NCI-H2081 (cell line): ENCODE measurements at places on chromosomes 6 and 20.

GRCh38 chr20:62694106-62694505, 14.5 kb upstream of the NTSR1 start:
- no peak for DNase-seq

GRCh38 chr6:57069920-57070331, 20.1 kb upstream of the ZNF451 start:
- no peak for DNase-seq

DNA sequence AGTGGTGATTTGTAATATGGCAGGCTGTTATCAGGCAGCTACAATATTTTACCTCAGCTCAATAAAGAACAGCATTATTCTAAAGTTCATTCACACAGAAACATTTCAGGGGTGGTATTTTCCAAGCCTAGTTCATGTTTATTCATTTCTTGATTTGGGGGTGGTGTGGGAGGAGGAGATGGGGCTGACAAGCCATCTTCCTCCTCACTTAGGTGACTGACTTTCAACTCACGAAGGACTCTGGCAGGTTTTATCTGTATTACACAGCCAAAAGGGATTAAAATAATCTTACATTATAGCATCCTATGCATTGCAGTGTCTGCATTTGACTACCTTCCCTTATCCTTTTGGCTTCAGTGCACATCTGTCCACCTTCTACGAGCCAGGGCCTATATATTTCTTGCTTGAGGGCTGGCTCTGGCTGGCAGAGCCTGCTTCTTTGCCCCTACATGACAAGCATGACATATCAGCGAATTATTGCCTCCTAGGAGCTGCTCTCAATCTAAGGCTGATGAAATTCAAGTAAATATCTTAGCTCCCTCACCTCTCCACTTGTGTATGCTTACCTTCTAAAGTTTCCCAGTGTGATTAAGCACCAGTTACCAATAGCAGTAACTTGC, 20.0 kb downstream of the KHDRBS2 start:
- DNase-seq = no peak

DNA sequence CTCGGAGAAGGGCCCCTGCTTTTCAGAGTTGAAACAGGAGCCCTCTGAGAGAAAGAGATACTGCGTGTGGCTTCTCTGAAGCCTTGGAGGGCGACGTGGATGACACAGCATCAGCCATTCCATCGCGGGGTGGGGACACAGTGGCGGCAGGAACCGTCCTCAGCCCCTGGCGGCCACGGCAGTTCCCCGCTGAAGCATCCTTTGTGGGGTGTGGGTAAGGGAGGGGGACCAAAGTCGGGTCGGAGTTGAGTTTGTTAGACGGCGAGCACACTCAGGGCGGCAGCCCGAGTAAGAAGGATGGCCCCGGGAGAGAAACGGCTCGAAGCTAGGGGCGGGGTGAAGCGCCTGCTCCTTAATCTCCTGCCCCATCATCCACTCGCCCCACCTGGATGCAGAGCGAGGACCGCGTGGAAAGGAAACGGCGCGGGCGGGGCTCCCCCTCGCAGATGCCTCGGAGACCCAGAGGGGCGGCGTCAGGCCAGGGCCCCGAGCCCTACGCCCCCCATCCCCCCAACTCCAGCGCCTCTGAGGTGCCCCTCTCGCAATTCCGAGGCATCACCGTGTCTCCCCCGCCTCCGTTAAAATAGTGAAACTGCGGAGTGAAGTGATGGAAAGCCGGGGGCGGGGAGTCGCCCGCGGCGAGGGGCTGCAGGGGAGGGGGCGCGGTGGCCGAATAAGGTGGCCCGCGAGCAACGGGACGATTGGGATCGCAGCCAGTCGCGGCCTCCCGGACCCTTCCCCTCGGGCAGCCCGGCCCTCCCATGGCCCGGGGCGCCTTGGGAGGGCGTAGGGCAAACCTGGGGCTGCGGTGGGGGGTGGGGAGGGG, 796 bp upstream of the RREB1 start:
- no peak for DNase-seq

DNA sequence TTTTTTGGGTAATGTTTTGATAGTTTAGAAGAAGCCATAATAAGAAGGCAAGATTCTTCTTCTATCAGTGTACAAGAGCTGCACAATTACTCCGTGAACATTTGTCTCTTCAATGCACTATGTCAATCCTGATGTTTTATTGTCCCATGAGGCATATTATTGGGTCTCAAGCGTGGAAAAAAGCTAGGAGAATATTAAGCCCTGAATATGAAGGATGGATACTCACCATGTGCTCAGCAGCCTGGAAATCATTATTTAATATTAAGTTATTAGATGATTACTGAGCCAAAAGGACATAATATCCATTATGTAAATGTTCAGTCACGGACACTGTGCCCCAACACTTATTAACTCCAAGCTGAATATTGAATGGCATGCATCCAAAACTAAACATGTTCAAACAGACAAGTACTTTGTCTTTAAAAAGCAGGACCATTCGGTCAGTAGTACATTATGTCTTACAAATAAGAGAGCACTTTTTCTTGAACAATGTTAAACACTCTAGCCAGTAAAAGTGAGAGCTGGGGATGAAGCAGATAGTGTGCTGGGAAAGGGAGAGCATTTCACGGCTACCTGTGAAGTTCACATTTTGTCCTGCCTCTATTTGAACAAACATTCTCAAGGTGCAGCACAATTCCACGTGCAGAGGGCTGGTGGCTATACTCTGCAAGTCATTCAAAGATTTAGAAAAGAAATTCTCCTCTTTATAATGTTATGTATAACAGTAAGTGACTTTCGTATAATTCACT, 70.6 kb upstream of the CNR1 start:
- DNase-seq = no peak

- no peak for DNase-seq
Observed at GRCh38 chr6:36000451-36000850, 24.0 kb downstream of the SLC26A8 start.
